Hair follicular keratinocyte (primary cell): ENCODE measurements at places on chromosomes 4 and X. TPM values are rescaled to one million over a fixed set of nuclear protein-coding genes. Genes with fewer than 3 reads are reported as not detected.

Gene MAGEB1
- not detected in 2 replicates for total RNA-seq

Gene CSTF2
- 16.4 and 26.8 TPM in 2 replicates for total RNA-seq

Gene CFAP47
- not detected in 2 replicates for total RNA-seq

Gene ADGRG4
- not detected in 2 replicates for total RNA-seq

Gene CLTRN
- total RNA-seq: 0.11 and 0.39 TPM in 2 replicates

Gene BEX1
- 0.31 and 4.8 TPM in 2 replicates for total RNA-seq

Gene BEND2
- not detected in 2 replicates for total RNA-seq

Gene PIM2
- 9.4 and 14.8 TPM in 2 replicates for total RNA-seq
